ENCODE measurements at places on chromosomes 11 and 22.
A peak's percentile ranks its signal among the peaks of the same experiment; 100 is the strongest.

DNA sequence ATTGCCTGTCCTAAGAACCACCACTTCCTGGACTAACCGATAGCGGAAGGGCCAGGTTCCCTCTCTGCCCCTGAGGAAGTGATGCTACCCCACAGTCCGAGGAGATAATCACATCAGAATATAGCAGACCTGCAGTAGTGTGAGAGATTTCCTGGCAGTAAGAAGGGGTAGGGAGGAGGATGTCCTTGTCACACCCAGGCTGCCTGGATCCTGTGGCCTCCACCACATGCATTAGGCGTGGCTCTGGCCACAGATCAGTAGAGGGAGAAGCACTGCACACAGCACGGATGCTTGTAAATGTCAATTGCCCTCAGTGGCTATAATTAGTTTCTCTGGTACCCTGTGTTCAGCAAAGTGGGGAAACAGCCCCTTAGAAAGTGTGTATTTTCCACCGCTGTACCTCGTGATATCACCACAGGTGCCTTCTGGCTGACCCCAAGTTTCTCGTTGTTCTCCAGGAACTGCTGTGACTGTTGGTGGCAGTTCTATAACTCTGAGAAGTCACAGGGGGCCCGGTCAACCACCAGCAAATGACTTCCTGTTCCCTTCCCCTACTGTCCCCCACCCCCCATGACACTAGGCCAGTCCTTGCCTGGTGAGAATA lies 61.8 kb downstream of the UBASH3B start:
- peak; percentile 87 for DNase-seq

DNA sequence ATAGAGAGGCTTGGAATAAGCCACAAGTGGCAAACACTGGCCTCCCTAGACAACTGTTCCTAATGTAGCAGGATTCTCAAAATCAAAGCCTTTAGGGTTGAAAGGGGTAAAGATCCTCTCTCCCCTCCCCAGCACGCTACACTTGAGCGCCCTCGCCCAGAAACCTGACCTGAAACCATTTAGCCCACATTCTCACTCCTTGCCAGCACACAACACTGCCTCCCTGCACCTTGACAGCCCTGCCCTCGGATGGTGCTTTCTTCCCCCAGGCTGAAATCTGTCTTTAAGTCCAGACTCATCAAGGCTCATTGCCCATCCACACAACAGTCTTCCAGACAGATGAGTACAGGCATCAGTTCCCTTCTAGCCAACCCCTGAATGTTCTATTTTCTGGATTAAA lies 26.5 kb downstream of the CWC15 start:
- no peak for DNase-seq

GRCh38 chr22:20750461-20751184 lies 23.3 kb upstream of the SERPIND1 start:
- no peak for DNase-seq

- DNase-seq, result no peak
Observed at GRCh38 chr22:20109411-20110358, 6.2 kb upstream of the RANBP1 start.

GRCh38 chr11:110755941-110756340 lies 43.7 kb upstream of the ARHGAP20 start:
- DNase-seq, result no peak

- DNase-seq, result no peak
Observed at GRCh38 chr11:7462706-7463105, 22.6 kb upstream of the OLFML1 start.

GRCh38 chr11:128508770-128509510 lies 78.4 kb downstream of the ETS1 start:
- DNase-seq, result no peak

DNA sequence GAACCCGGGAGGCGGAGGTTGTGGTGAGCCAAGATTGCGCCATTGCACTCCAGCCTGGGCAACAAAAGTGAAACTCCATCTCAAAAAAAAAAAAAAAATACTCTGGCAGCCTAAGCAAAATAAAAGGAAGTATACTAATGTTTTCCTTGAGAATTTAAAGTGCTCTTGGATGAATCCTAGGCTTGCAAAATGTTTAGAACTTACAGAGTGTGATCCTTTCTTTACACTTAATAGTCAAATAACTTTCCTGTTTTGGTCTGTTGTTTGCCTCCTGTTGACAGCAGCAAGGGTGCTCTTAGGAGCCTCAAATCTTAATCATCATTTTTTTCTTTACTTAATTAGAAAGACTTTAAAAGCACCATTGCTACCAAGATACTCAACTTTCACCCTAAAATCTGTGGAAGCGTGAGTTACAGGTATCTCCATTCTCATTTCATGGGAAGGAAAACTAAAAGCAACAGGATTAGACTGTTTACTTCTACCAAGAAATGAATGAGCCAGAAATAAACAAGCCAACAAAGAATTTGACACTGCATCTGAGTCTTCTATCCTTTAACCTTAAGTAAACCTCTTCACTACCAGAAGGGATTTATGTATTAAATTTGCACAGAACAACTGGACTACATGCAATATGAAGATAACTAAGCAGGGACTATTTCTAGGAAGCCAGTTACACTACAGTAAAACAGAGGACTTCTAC lies 38.7 kb upstream of the CRTAM start:
- peak; percentile 14 for DNase-seq

DNA sequence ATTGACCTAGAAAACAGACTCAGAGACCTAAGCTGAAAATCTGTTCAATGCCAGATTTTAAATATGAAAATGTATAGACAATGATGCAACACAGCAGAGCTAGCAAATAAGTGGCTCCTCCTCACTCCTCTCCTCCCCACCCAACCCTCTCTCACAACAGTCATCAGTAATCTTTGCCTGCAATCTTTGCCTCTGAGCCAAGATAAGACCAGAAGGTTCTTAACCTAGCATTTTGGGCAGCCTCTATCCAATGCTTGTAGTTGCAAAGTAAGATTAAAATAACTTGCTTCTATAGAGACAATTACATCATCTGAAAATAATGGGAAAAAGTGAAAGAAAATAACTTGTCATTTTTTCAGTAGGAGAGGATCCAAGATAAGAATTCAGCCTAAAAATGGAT lies 117.3 kb downstream of the PARVA start:
- no peak for DNase-seq

DNA sequence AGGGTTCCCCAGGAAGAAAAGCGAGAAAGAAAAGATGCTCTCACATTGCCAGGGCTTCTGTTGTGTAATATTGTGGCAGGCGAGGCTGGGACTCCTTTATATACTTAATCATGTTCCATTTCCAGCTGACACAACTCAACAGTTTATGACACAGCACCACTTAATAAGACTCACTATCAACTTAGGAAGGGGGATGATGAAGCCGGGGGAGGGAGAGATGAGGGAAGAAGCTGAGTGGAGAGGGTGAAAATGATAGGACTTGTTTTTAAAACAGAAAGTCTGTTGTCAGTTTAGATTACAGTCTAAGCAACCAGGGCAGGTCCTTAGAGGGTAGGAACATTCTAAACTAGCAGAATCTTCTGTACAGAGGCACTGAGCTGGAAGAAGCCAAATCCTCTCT lies 397.0 kb downstream of the NXPE2 start:
- DNase-seq, result no peak

GRCh38 chr11:32792948-32793475 lies 1.4 kb downstream of the CCDC73 start:
- no peak for DNase-seq

DNA sequence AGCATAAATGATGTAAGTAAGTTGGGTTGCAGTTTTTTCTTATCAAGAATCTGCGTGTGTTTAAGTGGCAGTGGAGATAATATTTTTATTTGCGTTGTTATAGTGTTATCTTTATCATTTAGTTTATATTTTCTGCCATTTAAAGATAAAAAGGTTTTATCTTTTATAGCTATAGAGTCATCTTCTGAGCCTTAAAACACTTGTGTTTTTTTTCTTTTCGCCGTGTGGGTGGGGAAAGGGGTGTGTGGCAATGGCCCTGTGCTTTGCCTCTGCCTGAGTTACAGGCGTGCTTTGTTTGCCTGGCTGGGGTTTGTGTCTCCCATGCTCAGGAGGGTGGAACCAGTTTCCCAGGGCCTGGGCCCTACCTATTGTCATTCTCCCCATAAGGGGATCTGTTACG lies 16.2 kb downstream of the ARHGEF12 start:
- no peak for DNase-seq

DNA sequence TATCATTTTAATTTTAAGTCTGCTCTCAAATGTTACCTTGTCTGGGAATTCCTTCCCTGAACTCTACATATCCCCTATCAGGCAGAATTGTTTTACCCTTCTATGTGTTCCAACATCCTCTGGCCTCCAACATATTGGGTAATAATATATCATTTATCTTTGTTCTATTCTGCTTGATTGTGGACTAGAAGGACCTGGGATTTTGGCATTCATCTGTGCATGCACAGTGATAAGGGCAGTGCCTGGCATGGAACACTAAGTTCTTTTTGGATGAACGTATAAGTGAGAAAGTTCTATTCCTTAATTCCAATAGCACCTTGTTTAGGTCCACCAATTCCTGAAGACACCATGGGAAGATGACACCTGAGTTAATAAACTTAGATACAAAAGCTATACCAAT lies 1.2 kb upstream of the MS4A2 start:
- no peak for DNase-seq

GRCh38 chr22:49546811-49547585 lies 280.7 kb downstream of the BRD1 start:
- no peak for DNase-seq

GRCh38 chr11:118948000-118948399 lies 8.1 kb upstream of the UPK2 start:
- DNase-seq, result no peak

DNA sequence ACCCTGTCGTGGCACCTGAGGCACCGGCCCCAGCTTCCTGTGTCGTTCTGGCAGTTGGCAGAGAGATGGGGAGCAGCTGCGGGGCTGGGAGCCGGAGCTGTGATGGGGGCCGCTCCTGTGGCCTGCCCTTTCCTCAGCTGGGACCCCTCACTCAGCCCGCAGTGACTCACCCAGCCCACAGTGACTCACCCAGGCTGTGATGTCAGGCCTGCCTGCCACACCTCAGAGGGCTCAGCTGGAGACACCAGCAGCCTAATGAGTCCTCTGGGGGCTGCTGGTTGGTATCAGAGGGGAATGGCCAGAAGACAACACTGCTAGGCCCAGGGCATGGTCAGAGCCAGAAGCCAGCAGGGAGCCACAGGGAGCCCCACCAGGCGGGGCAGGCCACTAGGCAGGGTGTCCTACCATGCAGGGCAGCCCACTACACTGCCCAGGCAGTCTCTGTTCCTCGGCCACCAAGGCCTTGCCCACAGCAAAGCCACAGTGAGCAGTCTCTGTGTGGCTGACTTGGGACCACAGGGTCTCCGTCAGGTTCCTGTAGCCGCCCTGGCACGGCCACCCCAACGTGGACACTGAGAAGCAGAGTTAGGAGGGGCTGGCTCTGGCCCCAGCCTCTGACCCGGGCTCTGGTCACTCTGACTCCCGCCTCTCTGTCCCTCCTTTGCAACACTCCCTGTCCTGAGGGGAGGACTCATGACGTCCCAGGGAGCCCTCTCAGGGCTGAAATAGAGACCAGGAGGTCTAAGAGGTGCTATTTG lies 4.2 kb upstream of the FXYD2 start:
- no peak for DNase-seq

- no peak for DNase-seq
Observed at GRCh38 chr11:17985517-17985916, 27.3 kb downstream of the SERGEF start.

DNA sequence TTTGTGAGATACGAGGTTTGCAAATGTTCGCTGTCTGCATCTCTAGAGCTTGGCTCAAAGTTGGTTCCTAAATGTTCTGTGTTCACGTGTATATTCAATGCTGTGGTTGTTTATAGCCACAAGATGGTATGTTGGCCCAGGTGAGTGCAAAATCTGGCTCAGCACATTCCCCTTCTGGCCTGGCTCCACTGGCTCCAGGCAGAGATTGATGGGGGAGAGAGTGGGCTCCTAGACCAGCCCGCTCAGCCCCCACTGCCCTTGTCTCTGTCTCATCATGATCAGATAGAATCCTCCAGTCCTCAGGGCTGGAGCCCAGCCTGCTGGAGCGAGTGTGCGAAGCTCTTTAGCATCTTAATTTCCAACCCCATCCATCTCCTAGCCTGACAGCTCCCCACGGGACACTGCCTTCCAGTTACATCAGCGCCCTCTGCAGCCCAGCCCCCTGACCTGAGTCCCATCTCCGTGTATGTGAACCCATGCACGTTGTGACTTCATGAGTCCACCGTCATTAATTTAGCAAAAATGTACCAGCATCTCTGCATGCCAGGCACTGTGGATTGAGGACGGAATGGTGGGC lies 2.0 kb downstream of the P2RX3 start:
- DNase-seq, result no peak

- no peak for DNase-seq
Observed at GRCh38 chr11:114293201-114293711, 2.9 kb upstream of the NNMT start.

GRCh38 chr11:33263549-33263948 lies 6.4 kb downstream of the HIPK3 start:
- peak; percentile 36 for DNase-seq

GRCh38 chr11:12174128-12174476 lies 63.7 kb downstream of the MICAL2 start:
- no peak for DNase-seq

- DNase-seq, result no peak
Observed at GRCh38 chr11:6931146-6931713, 5.0 kb downstream of the ZNF215 start.

DNA sequence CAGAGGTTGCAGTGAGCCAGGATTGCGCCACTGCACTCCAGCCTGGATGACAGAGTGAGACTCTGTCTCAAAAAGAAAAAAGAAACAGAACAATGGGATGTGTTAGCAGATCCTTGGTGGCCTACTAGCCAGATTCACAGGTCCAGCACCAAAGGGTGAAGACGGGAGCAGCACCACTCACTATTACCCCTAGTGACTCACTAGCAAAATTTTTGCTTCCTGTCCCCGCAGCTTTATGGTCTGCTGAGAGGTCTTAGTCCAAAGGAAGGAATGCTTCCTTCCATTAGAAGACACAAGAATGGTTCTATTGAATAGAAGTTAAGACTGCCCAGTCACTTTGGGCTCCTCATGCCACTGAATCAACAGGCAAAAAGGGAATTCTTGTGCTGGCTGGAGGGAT lies 35.9 kb upstream of the NUP50 start:
- no peak for DNase-seq

GRCh38 chr22:40512426-40513136 lies 123.9 kb downstream of the MRTFA start:
- no peak for DNase-seq

DNA sequence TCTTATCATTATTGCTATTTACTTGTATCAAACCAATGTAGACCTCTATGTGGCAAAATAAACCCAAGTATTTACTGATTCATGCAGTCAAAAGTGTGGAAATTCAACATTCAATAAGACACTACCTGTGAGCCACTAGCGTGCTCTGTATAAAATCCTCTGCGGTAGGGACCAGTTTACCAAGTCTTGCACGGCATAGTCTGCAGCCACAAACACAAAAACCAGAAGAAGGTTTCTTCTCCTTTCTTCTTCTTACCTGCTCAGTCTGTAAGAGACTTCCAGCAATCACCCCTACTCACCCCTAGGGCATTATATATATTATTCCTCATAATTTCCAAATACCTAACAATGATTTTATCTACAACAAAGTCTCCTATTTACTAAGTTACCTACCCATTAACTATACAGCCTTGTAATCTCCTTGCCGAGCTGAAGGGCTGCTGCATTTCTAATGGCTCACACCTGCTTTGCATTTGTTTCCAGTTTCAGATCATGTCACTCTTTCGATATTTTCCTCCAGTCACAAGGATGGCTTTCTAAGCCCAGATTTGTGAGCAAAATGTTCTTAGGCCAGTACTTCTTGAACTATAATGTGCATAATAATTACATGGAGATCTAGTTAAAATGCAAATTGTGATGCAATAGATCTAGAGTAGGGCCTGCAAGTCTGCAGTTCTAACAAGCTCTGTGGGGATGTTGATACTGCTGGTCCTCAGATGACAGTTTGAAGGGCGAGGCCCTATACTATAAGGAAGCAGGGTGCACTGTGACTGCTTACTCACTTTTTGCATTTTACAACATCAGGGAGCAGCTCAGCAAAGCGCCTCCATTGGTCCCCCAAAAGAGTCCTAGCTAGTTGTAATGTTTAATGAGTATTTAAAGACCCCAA lies 191.9 kb upstream of the DDI1 start:
- DNase-seq, result no peak

Measured in HL-60 (cell line).